ENCODE measurements at places on chromosomes 16 and 17.

DNA sequence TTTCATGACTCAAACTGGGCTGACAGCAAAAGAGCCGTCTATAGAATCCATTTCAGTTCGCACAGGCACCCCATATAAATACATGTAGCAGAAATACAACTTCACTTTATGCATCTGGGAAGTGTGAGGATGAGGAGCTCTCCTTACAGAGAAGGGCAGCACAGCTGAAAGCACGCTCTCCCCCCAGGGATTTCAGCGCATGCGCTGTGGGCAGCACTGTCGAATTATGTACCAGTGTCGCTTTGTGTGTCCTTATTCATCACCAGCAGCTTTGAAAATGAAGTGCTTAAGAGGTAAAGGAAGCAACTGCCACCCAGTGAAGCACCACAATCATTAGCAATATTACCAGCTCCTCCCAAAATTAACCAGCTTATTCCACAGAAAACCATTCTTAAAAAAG is 39.9 kb downstream of the CEP95 start:
- DNase-seq, result no peak

DNA sequence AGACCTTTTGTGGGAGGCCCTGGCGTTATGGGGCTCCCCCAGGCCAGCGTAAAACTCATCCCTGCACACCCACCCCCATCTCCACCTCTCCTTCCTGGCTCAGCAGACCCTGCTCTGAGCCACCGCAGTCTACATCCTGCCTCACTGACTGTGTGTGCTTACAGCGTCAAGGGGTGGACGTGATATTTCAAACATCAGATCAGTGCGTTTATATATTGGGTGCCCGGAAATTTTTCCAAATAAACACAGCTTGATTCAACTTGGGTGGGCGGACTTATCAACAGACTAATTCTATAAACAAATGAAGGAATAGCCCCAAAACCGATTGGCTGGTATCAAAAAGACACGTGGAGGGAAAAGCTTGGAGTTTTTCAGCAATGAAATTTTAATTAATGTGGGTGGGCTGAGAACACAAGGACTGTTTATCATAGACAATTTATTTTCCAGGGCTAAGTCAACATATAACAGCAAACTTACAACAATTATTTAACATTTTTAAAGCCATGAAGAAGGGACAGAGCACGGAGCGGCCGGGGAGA is at the start of gene FOXL1:
Gene FOXL1, plus strand, starts transcription at position 489 of the 539 bp plus-strand sequence. CDS start 175 bp downstream, outside the sequence.
- no peak for DNase-seq

DNA sequence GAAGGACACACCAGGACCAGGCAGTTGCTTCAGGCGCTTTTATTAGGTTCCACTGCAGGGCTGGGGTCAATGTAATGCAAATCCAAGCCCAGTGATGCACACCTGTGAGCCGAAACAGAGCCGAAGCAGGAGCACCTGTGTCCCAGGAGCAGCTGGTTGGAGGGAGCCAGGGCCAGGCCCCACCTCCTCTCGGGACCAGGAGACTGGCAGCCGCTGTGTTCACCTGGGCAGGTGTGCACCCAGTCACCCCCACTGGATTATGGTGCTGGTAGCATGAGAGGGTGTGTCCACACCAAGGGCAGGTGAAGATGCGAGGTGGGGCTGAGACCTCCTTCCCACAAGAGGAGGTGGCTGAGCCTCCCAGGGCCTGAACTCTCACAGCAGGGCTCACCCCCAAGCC is 4.7 kb upstream of the FAAP100 start:
- DNase-seq, result no peak

DNA sequence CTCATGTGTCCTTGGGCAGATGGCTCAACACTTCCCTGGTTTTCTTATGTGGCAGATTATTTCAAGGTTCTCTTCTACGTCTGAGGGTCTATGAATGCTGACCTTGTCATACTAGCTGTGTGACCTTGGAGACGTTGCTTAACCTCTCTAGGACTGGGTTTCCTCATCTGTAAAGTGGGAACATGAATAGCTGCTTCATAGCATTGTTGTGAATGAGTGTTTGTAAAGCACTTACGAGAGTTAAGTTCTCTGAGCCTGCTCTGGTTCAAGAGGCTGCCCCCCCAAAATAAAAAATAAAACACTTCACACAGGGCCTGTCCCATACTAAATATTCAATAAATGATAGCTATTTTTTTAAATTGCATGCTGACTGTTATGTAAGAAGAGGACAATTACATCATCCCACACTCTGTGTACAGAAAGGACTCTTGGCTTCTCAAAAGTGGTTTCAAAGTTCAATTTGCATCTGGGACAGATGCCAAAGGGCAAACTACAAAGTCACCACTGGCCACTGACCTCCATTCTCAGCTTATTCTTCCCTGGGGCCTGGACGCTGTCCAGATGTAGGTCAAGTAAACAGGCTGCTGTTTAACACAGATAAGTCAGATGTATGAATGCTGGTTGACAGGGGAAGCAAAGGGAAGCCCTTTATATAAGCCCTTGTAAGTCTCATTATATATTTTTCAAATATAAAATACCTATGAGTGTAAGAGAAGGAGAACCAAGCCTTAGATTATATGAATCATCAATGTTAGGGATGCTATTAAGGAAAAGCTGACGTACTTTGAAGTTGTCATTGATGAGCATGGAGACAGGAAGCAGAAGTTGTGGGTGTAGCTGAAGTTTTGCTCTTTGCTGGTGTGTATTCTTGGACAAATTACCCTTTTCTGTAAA is 15.4 kb upstream of the NDEL1 start:
- DNase-seq, result no peak

GRCh38 chr16:8848231-8848938 is 20.4 kb downstream of the CARHSP1 start:
- no peak for DNase-seq

- peak; percentile 35 for DNase-seq
Measured at GRCh38 chr17:48441231-48441711, 11.3 kb upstream of the SKAP1 start.

- no peak for DNase-seq
Measured at GRCh38 chr17:10121971-10122707, 76.3 kb downstream of the GAS7 start.

- no peak for DNase-seq
Measured at GRCh38 chr16:19843371-19843770, 41.3 kb downstream of the GPRC5B start.

GRCh38 chr16:88876942-88877526 is 10.6 kb upstream of the PABPN1L start:
- no peak for DNase-seq

DNA sequence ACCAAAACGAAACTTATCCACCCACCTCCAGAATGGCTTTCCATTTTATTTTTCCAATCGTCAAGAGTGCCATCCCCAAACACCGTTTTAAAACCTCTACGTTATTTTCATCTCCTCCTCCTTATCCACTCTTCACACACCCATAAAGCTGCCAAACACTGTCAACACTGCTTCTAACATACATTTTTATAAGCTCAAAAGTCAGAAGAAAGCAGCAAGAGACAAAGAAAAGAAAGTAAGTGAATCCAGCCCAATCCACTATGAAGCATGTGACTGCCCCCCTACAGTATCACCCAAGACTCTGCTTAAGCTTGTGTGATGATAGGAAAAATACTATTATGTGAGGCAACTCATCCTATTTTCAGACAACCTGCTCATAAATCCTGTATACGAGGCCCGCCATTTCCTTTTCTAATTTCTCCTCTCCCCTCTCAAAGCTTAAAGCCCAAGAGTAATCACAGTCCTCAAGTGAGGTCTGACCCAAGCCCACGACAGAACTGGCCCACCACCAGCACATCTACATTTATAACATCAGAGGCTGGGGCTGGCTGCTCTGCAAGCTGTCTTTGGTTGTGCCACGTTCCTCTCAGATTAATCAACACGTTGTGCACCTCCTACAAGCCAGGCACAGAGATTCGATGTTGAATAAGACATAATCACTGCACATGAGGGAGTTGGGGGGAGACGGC is 16.3 kb downstream of the USP31 start:
- DNase-seq, result no peak

DNA sequence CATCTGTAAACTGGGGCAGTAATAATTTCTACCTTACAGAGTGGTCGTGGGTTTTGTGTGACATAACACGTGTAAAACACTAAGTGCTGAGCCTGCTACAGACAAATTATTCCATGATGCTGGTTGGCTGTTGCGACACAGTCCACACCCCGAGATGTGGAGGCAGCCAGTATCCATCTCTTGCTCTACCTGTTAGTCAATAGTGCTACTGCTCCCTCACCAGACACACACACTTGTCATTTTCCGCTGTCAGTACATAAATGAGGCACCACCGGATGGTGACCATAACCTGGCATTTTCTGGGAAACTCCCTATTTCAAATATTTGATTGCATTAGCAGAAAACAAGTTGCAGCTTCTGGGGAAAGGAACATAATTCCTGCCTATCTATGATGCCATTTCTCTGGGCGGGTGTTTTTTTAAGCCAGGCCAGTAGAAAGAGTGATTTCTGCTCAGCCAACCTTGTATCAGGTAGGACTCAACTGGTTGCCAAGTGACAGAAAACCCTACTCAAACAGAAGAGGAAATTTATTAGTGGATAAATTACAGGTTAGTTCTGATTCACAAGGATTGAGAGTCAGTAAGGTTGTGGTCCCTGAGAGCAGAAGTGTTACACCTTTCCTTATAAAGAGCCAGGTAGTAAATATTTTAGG is 24.1 kb downstream of the DNAJA2 start:
- peak; percentile 53 for DNase-seq

All from stimulated activated CD4-positive, alpha-beta T cell treated with anti-CD3 and anti-CD28 coated beads, Interleukin-4, amount 100 ng/mL, for 24 hours (primary cell).